ENCODE measurements at places on chromosomes 1 and 21.

DNA sequence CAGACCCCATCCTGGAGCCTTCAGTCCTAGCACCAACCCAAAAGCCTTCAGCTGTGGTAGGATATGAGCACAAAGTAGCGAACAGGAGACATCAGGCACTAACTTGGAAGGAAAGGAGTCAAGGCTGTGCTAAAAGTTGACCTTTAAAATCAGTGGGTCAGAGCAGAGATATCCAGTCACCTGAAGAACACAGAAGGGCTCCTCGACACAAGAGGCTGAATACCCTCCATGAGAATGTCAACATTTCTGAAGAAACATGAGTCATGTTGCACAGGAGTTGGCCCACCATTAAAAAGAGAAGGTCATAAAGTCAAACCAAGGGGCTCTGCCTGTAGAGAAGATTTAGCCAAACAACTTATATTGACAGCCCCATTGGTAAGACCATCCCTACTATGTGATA lies 172.5 kb downstream of the PLPP3 start:
- no peak for DNase-seq

GRCh38 chr1:40312238-40313205 lies 4.6 kb downstream of the COL9A2 start:
- DNase-seq = peak; percentile 12

- DNase-seq = no peak
Measured at GRCh38 chr1:150793221-150793620, 14.8 kb downstream of the CTSK start.

DNA sequence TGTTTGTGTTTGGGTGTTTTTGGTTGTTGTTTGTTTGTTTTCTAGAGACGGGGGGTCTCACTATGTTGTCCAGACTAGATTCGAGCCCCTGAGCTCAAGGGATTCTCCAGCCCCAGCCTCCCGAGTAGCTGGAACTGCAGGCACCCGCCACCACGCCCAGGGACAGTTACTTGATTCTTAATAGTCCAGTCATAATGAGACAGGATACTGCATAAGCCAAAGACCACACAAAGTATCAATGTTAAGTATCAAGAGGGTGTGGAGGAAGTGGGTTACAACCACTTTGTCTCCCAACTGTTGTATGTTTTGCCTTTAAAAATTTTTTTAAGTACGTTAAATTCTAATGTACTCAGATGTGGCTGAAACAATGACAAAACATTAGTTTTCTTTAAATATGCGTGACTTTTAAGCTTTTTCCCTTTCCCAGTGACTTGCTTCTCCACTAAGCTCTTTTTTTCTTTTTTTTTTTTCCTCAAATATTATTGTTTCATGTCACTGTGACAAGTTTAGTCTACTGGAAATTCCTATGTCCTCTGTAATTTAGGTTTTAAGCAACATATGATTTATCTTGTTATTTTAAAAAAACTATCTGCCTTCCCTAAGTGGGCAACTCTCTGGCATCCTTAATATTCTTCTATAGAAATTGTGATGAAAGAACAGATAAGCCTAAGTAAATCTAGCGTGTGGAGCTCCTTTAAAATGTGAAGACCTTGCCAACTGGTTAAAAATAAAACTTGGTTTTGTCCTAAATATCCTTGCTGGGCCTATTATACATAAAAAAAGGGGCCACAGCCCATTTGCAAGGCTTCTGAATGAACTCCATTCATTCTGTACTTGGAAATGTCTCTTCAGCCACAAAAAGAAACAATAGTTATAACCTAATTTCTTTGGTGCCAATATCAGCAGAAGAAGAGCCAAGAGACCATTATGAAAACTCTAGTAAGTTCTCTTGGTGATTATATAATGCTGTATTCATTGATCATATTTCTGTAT lies 56.2 kb upstream of the DPH5 start:
- peak; percentile 27 for DNase-seq

DNA sequence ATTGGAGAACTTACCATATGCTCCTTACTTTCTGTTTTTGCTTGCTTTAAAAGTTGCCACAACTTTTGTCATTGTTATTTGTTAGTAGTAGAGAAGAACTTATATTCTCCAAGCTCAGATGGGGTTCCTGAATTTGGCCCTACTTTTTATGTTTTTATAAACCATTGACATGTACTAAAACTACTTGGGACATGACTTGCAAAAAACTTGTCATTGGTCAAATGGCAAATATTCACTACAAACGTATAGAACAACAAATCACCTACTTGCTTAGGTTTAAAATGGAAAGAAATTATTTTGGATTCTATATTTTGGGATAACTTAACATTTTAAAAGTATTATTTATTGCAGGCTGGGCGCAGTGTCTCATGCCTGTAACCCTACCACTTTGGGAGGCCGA lies 32.7 kb downstream of the PIGP start:
- DNase-seq = no peak

- no peak for DNase-seq
Measured at GRCh38 chr1:206925106-206925736, 3.5 kb upstream of the FCMR start.

- DNase-seq = no peak
Measured at GRCh38 chr1:18639368-18640055, 8.9 kb downstream of the PAX7 start.

DNA sequence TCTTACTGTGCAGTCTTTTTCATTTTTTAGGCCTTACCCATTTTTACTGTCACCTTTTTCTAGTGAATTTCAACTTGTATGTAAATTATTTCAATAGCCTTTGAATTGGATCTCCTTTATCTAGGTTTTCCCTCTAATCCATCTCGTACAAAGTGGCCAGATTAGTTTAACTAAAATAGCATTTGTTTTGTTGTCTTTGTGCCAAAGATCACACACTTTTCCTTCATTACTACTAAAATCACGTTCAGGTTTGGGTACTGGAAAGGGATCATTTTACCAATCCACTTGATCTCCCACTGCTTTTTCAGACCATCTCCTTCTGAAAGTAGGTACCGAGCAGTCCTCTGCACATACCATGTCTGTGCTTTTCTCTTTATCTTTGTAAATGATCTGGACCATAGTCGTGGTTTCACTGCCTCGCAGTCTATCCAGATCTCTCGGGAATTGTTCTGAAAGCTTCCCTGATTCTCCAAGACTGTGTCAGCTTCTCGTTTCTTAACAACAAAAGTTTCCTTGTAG lies 20.1 kb downstream of the KDM1A start:
- no peak for DNase-seq

DNA sequence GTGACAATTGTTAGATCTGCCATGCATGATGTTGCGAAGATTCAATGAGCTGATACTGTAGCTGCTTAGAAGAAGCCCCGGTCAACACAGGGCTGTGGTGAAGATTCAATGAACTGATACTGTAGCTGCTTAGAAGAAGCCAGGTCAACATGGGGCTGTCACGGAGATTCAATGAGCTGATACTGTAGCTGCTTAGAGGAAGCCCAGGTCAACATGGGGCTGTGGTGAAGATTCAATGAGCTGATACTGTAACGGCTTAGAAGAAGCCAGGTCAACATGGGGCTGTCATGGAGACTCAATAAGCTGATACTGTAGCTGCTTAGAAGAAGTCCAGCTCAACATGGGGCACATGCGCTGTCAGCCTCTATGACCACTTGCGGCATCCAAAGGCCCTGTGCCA lies 18.8 kb upstream of the BACE2 start:
- no peak for DNase-seq

GRCh38 chr1:202812176-202813026 lies 1.6 kb downstream of the PCAT6 start:
- no peak for DNase-seq

DNA sequence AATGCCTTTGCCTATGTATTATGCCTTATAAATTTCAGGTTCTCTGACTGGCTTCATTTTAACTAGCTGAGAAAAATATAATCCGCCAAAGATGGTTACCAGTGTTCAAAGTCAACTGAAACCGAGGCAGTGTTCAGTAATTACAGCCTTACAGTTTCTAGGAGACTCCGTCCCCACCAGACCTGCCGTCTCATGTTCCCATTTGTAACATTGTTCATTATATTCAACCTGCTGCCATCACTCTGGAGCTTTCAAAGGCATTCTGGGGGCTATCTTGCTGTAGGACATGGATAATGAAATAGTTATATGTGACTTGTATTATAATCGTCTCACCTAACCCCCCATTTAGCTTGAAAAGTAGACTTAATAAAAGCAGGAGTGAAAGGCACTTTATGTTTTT lies 302.5 kb downstream of the RWDD3 start:
- DNase-seq = no peak

DNA sequence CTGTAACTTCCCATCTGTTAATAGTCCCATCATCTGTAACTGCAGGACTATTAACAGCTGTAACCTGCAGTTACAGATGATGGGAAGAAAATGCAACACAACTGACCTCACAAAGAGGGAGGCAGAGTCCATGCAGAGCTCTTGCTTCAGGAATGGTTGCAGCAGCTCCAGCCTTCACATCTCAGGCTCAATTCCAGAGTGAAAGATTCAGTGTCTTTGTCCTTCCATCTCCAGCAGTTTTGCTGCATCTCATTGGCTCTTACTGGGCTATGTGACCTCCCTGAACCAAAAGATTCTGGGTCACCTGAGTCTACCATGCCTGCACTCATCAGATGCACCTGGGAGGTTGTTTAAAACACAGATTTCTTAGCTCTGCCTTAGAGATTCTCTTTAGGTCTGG lies 686.7 kb downstream of the MATN1 start:
- no peak for DNase-seq

DNA sequence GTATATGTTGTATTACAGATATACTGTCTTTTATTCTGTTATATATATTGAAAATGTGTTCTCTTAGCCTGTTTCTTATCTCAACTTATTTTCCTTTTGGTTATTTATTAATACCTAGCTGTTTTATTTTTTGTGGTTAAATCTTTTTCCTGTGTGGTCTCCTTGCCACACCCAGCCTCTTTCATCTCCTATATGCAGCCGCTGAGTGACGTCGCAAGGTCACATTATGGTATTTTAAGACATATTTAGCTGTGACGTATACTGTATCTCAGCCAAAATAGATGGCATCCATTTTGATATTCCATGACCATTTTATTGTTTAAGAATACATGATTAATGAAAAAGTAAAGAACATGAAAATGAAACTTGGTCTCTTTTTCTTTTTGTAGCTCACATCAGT lies 29.1 kb downstream of the CENPF start:
- no peak for DNase-seq

DNA sequence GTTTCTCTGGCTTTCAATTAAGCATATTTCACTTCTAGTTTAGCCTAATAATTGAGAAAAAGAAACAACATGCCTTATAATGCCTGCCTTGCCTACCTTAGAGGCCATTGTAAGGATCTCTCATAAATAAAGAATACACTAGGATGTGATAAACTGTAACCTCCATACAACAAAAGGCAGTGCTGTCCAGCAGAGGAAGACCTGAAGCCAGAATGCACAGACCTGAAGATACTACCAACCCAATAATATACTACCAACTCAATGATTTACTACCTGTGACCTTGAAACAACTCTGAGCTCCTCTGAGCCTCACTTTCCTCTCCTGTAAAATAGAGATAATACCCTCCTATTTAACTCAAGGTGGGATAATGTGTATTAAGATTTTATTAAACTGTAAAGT lies 361.3 kb downstream of the TTLL7 start:
- no peak for DNase-seq

DNA sequence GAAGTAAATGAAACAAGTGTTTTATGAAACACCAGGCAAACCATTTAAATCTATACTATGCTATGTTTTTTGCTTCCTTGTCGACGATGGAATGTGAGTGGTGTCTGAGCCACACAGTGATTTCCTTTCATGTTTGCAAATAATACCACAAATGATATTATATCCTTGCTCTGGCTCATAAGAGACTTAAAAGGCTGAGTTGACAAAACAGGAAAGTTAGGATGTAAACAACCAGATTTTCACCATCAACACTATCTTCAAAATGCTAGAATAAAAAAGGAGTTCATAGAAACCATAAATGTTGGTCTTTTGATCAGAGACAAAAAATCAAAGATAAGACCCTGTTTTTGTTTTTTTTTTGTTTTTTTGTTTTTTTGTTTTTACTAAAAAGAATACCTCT lies 17.8 kb upstream of the MAGI3 start:
- no peak for DNase-seq

GRCh38 chr1:24934310-24935195 lies 4.5 kb upstream of the RUNX3 start:
- DNase-seq = no peak

DNA sequence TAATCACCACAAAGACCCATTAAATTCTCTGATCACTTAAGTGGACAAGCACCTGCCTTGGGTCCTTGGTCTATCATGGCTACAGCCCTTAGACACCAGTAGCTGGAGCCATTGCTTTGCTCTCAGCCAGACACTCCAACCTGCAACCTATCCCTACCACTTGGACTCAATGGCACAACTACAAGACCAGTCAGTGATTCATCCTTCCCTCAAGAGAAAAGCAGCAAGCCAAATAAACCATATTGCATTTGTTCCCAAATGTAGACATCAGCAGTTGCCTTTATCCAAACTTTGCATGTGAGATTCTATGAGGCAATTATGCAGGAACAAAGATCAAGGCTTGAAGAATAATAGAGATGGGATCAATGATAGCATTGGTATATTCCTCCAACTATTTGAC lies 263.4 kb downstream of the HHIPL2 start:
- no peak for DNase-seq

GRCh38 chr21:14545906-14546480 lies at the start of gene SAMSN1:
Gene SAMSN1 (minus strand): TSS chr21:14546315. CDS start chr21:14546261, 54 bp downstream.
- DNase-seq = peak; percentile 56

DNA sequence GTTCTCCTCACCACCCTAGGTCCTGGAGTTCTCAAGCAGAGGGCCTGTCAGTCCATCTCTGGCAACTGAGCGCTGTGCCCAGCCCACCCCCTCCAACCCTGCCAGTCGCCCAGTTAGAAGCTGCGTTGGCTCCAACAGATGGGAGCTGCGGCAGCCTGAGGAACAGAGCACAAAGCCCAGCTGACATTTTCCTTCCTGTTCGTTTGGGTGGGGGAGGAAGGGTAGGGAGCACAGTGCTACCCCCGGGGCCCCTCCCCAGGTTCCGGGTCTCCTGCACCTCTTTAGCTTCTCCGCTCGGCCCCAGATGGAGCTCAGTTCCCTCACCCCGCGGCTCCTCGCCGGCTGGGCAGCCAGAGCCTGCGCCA lies 1.4 kb downstream of the LRRN2 start:
- no peak for DNase-seq
